Stimulated activated CD4-positive, alpha-beta T cell treated with anti-CD3 and anti-CD28 coated beads, Interleukin-2, amount 100 ng/mL, for 48 hours (primary cell): ENCODE measurements at places on chromosomes 12 and 14.

DNA sequence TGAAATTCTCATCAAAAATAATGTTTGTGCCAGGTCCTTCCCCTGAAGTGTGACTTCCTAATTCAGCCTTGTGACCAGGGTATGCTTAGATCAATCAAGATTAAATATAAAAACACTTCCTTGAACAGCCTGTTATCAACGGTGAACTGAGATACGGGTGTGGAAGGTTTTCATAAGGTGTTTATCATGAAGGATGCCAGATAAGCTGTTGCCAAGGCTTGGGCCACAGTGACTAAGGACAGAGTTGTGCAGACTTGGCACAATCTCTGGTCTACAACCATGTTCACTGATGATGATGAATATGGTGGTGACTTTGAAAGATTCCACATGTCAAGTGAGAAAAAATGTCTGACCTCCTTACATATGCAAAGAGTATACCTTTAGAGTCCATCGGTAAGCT lies 51.3 kb upstream of the LIN7A start:
- DNase-seq = no peak

DNA sequence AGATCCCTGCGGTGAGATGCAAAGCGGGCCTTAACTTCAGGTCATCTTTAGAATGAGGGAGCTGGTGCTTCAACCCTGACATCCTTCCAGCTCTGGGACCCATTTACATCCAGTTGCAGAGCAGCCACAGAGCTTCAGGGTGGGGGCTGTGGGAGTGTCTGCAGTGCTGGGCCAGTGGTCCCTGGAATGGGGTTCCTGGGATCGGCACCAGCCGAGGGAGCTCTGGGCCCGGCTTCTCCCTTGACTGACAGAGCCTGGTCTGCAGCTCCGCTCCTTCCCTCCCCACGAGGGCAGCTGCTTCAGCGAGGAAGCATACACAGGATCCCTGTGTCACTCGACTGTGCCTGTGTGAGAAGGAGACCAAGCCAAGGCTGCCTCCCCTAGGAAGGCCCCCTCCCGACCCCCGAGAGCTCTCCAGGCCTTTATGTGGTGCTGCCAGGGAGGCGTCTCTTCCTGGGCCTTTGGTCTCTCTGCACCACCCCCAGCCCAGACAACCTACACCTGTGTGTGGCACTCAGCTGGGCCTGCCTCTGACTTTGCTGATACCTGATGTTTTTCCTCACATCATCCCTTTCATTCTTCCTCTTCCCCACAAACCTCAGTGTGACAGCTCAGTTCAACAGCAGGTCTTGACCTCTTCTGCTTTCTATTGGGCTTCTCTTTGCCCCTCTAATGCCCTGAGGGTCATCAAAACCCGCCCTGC lies 48.1 kb upstream of the RIN3 start:
- no peak for DNase-seq

DNA sequence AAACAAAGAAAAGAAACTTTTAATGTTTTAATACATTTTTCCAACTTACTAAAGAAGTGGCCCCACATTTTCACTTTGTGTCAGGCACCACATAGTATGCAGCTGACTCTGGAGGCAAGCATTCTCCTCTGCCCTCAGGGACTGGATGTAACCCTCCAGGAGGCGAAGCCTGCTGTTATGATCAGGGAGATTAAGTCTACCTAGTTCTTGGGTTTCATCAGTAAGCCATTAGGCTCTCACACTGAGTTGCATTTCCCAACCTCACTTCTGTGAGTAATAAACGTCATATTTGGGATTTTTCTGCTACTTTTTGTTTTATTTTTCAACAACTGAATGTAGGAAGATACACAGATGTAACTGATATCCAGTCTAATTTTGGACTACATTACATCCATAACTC lies 101.2 kb upstream of the LRFN5 start:
- no peak for DNase-seq

DNA sequence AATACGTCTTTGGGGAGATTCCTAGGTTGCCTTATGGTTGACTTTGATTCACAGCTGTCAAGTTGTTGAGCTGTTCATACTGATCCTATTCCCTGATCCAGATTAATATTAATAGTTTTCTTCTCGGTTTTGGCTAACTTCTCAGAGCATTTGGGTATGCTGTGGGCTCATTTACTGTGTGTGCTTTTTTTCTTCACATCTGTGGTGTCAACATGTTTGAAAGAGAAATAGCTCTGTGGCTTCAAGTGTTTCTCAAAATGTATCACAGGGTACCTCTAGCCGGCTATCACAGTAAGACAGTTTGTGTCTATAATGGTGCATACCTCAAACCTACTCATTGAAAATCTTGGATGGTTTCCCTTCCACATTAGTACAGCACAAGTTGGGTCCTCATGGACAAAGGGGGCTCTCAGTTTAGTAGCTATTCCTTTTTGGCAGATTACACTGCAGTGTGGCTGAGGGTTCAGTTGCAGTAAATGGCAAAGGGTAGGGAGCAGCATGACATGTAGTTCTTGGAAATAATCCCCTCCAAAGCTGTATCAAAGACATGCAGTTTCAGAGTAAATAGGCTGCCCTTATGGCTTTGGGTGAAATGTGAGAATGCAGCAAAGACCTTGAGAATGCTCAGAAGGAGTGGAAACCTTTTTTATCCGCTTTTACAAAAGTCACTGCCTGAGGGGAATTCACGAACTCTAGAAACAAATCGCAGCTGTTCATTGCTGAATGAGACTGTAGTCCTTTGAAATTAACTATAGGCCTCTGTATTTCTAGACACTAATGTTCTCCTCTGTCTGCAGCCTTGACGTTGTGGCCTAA lies 102.4 kb upstream of the ATF1 start:
- no peak for DNase-seq

GRCh38 chr12:63996556-63996955 lies 152.1 kb downstream of the SRGAP1 start:
- no peak for DNase-seq

DNA sequence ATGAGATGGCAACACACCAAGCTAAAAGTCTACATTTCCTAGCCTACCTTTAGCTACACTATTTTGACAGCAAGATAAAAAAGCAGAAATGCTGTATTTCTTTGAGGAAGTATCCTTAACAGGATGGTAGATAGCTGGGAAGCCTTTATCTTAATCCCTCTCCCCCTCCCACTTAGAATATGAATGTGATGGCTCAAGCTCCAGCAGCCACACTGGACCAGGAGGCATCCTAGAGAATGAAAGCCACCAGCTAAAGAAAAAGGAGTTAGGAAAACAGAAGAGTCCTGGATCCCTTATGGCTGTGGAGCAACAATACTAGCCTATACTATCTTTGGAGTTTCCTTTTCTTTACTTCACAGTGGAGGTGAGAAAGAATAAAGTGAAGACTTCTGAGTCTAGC lies 15.1 kb downstream of the NAP1L1 start:
- DNase-seq = no peak

DNA sequence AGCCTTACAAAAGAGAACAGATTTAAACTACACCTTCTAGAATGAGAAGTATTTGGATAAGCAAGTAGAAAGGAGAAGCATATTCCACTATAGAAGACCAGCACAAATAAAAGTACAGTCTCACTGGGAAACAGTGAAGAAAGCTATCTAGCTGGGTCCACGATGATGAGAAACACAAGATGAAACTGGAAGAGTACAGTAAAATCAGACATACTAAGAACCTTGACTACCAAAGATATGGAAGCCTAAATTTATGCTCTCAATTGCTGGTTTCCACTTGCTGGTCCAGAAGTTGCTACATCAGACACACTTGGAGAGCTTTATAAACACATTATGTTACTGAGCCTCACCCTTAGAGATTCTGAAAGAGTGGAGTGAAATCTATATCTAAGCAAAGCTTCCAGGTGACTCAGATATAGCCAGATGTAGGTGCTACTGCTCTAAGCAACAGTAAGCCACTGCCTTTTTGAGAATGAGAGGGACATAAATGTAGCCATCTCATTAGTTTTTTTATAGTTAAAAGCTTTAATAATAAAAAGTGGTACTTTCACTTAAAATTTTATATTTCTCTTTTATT lies 96.3 kb upstream of the BBS10 start:
- no peak for DNase-seq

- DNase-seq = no peak
These were observed 52.0 kb downstream of the RASSF9 start for GRCh38 chr12:85784096-85784720.

- DNase-seq = no peak
These were observed 184.5 kb upstream of the KRR1 start for GRCh38 chr12:75695926-75696325.

- no peak for DNase-seq
These were observed 13.0 kb upstream of the LBHD2 start for GRCh38 chr14:103070971-103071542.
